ENCODE measurements at places on chromosomes 6 and 20. TPM values are rescaled to one million over a fixed set of nuclear protein-coding genes. Genes with fewer than 3 reads are reported as not detected.

DNA sequence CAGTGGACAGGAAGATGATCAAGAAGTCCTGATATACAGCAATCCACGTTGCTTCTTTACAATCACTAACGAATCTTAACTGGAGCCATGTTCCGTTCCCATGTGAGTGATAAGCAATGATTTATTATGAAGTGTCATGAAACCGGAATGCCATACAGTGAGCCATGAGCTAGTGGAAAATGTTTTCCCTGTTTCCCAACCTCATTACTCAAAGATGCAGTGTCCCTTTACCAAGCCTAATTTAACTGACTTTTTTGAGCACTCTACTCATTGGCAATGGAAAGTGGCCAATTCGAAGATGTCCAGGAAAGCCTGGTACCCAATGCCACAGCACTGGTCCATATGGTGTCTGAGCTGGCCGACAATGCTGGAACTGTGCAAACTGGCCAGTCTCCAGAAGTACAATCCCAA, 148.3 kb downstream of the ZNF217 start:
- no peak for DNase-seq

GRCh38 chr20:36823121-36823520, 49.6 kb upstream of the DSN1 start:
- DNase-seq = no peak

DNA sequence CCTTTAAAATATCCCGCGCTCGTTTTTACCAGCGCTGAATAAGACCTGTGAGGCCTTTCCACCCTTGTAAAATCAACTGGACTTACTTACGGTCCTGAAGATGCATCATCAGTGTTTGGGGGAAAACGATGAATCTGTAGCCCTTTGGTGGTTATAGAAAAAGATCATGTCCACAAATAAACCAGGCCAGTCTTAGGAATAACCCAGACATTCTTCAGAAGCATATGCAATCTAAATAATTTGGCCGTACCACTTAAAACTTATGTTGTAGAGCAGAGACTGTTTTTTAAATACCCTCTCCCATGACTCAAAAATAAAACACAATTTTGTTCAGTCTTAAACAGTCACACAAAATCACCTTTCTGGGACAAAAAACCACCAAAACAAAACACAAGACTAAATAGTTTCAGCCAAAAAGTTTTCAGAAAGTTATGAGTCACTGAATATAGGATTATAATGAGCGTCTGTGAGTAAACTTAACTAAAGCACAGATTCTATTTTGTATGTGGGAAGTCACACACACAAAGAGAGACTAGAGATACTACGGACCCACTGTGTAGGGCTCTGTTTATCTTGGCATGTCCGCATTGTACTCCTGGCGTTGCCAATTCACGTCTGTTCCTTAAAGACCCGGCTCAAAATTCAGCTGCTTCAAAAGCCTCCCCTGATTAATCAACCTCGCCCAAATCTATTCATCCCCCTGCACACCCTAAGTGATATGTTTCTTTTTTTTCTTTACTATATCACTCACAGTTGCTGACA, 26.5 kb upstream of the SMOC2 start:
- DNase-seq = no peak

- no peak for DNase-seq
Measured at GRCh38 chr6:118307581-118307980, 240.5 kb upstream of the PLN start.

DNA sequence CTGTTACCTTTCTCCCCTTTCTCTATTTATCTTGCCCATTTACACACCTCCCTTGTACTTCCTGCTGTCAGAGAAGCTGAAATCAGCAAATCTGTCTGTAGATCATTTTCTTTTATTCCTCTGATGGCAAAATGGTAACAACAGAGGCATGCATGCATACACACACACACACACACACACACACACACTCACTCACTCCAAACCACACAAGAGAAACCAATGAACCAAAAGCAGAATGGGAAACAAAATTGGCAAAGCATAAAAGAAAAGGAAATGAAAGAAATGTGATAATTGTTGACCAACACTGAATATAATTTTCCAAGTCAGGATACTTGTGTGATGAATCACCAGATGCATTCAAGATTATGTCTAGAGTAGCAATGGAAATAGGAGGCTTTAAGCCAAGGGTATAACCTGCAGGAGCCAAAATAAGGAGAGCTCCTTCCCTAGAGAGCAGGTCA, 172.4 kb downstream of the PLCB4 start:
- no peak for DNase-seq

GRCh38 chr6:137430954-137431353, 63.2 kb downstream of the OLIG3 start:
- DNase-seq = no peak

The CCR6 gene
- 6.7 TPM for total RNA-seq

The ESF1 gene
- total RNA-seq = 12.4 TPM

The TFAP2C gene
- not detected for total RNA-seq

The UBE2C gene
- total RNA-seq = 232 TPM

All from activated CD4-positive, alpha-beta T cell treated with anti-CD3 and anti-CD28 coated beads, Interleukin-2, amount 10 ng/mL, durations not matched to agents 7 days and 5 days (primary cell).